ENCODE measurements at places on chromosomes 6 and 20.

DNA sequence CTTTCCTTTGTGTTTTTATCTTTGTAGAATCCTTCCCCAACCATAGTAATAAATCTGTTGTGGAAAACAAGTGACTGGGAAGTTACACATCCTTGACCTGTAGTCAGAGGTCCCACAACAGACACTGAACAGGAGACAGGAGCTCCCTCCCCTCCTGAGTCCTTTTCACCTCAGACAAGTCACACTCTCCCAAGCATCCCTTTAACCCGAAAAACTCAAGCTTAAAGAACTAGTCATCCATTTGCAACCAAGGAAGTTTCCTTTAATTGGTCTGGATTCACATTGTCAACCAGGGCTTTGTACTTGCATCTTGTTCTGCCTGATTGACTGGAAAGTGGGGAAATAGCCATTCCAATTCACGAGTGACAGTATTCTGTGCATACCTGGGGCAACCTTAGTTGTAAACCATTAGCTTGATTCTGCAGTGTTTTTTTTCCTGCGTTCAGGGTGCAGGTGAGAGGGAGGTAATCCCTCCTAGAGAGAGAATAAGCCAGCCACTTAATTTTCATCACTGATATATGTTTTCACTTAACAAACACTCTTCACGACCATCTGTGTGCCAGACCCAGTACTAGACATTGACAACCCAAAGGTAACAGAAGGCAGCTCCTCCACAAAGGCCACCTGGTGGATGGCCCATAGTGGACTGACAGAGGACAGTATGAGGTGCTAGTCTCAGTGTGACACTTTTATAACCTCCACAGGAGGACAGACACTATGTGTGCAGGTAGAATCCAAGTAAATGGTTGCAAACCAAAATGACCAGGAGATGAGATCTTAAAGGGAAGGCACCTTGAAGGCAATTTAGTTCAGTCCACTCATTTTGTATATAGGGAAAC lies 112.4 kb downstream of the SLX4IP start:
- no peak for DNase-seq

DNA sequence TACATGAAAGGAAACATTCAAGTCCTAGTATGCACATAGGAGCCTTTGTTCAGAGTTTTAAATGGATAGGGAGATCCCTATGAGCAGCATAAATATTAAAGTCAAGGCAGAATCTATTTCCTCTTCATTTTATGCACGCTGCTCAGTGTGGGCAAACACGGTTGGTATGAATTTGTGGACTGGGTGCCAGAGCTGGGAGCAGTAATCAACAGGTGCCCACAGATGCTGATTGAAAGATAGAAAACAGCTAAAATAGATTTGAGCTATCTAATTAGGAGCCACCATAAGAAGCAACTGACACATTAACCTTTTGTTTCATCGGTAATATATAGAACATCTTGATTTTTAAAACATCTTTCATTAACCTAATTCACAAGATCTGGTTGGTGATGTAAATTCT lies 175.5 kb downstream of the EYS start:
- DNase-seq = no peak

GRCh38 chr6:153170511-153170910 lies 39.4 kb upstream of the RGS17 start:
- DNase-seq = no peak

DNA sequence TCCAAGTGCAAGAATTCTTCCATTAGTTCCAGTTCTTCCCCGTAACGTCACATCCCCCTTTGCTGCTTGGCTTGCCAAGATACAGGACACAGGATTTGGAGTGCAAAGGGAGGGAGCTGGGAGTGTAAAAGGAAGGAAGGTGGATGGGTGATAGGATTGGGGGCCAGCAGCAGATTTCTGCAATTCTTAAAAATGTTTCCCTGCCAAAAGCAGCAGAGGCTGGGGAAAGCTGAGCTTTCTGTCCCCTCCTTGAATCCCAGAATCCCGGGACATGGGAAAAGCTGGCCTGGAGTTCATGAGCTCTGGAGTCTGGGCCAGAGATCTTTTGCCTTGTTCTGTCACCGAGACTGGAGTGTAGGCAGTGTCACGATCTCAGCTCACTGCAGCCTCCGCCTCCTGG lies 60.0 kb upstream of the EPB41L1 start:
- no peak for DNase-seq

- DNase-seq = no peak
These were observed 19.2 kb upstream of the TSPYL1 start for GRCh38 chr6:116298973-116299372.

DNA sequence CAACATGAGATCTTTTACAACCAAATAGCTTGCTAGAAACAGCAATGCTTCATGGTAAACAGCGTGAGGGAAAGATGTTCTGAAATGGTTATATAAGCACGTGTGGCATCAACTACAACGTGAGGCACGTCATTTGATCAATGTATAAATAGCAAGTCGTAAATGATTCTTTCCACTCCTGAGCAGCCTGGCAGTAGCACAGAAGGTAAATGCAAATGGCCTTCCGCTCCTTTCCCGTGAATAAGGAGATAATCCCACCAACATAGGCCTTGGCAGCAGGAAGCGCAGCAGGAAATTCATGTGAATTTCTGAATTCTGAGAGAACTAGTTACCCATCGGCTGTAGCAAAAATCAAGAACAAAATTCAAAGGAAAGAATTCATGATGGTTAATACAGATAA lies 17.0 kb downstream of the RPS6KA2 start:
- no peak for DNase-seq

DNA sequence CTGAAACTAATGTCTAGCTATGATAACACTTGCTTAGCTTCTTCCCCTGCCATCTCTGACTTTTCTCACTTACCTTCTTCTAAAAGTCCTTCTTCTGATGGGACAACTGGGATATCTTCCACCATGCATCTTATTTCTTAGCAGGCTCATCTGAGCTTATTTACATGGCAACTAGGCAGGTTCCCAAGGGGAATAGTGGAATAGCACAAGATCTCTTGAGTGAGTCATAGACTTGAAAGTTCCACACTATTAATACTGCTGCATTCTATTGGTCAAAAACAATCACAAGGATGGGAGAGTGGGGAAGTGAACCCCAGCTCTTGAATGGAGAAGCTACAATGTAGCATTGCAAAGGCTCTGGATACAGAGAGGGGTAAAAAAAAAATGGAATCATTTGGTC lies 142.1 kb downstream of the HAO1 start:
- DNase-seq = no peak

- no peak for DNase-seq
These were observed 220.2 kb upstream of the EXOC2 start for GRCh38 chr6:912871-913835.

DNA sequence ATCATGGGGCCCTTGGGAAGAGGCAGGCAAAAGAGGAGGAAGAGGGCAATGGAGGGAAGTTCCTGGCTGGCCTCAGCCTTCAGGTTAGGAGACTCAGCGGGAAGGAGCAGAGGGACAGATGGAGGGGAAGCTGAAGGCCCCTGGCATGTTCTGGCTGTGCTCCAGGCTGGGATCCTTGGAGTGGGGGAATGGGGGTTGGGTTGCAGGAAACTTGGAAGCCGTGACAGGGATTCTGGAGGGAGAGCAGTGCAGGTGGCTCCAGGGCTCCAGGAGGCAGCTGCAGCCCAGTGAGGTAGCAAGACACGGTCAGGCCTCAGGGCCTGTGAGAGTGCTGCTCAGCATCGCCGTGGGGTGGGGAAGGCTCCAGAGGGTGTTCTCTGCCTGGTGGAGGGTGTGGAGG lies 64.6 kb upstream of the SCP2D1 start:
- no peak for DNase-seq

- no peak for DNase-seq
These were observed 20.2 kb downstream of the SENP6 start for GRCh38 chr6:75621846-75622245.

DNA sequence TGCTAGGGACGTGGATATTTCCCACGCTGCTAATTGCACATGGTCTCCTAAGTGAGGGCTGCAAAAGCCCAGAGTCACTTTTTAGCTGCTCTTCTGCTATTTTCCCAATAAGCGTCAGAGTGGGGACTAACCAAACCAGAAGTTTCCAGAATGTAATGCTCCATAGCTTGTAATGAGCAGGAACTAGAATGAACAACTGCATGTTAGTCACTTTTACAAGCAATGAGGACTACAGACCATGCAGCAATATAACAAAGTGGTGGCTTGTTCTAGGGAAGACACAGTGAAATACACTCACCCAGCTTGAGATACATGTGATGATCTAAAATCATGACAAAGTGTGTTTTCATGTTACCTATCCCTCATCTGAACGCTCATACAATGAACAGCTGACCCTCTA lies 314.1 kb upstream of the SGK1 start:
- DNase-seq = no peak

- DNase-seq = peak; percentile 66
These were observed 11.3 kb downstream of the NT5E start for GRCh38 chr6:85460921-85461797.

DNA sequence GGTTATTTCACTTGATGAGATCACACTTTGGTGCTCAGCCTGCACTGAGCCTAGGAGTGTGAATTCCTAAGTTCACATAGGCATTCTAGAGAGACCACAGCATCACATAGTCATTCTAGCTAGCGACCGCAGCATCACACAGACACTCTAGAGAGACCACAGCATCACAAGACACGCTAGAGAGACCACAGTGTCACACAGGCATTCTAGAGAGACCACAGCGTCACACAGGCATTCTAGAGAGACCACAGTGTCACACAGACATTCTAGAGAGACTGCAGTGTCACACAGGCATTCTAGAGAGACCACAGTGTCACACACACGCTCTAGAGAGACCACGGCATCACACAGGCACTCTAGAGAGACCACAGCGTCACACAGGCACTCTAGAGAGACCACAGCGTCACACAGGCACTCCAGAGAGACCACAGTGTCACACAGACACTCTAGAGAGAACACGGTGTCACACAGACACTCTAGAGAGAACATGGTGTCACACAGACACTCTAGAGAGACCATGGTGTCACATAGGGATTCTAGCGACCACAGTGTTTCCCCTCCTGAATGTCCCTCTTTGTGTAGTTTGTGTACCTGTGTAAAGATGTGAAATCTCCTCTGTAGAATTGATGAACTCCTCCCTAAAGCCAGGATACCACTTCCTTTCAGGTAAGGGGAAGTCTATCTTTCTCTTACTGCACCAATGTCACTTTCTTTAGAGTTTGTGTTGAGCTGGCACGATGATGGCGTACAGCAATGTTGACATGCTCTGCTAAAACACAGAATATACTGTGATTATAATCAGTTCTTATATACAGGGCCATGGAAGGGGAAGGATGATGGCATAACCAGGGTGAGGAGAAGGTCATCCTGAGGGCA lies 169.4 kb downstream of the ZDHHC14 start:
- no peak for DNase-seq

GRCh38 chr6:46733341-46733801 lies 1.8 kb downstream of the PLA2G7 start:
- DNase-seq = no peak

DNA sequence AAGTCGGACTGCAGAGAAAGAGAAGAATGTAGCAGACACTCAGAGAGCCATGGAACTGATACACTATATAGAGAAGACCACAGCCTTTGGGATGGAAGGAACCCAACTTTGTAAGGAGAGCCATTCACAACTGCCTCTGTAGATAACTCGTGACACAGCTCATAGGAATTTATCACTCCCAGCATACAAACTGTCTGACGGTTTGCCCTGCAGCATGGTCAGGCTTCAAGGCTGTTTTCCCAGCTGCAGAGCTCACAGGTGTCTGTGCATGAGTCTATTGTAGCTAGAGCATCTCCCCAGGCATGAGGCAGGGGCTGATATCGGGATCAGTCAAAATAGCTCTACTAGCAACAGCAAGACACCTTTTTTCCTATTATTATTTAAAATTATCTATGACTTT lies 130.5 kb upstream of the DTNBP1 start:
- no peak for DNase-seq

- no peak for DNase-seq
These were observed 10.5 kb downstream of the FAM120B start for GRCh38 chr6:170317076-170317475.

DNA sequence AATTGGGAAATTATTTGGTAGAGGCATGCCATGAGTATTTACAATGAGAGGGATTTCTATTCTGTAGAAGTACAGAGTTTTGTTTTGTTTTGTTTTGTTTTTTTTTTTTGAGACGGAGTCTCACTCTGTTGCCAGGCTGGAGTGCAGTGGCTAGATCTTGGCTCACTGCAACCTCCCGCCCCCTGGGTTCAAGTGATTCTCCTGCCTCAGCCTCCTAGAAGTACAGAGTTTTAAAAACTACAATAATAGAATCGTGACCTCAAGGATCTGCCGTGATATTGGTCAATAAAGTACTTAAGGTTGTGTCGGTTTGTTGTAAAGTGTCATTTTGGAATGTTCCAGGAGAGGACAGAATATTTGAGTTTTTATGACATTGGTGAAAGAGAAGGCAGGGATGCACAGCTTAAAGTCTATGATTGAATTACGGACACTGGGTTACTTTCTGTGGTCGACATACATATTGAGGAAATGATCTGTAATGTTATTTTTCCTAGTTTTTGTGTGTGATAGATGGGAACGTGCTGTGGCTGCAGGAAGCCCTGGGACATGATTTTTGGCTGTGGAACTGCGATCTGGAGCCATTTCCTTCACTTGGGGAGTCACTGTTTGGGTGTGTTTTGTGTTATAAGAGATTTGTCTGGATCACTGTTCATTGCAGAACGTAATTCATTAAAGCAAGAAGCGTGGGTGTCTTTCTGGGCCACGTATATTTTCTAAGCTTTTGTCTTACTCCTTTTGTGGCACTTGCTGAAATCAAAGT lies 59.6 kb downstream of the TIAM2 start:
- DNase-seq = no peak

DNA sequence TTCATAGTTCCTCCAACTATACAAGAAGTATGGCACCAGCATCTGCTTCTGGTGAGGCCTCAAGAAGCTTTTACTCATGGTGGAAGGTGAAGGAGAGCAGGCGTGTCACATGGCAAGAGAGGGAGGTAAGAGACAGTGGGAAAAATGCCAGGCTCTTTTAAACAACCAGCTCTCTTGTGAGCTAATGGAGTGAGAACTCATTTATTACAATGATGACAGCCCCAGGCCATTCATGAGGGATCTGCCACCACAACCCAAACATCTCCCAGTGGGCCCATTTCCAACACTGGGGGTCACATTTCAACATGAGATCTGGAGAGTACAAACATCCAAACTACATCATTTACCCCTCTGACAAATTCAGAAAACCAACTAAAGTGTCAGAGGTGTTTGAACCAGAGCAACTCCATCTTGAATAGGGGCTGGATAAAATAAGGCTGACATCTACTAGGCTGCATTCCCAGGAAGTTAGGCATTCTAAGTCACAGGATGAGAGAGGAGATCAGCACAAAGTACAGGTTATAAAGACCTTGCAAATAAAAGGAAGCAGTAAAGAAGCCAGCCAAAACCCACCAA lies 2.2 kb upstream of the UBD start:
- no peak for DNase-seq

- DNase-seq = no peak
These were observed 69.0 kb downstream of the DLL1 start for GRCh38 chr6:170221753-170222400.
